ENCODE measurements at places on chromosomes 2 and 18.

DNA sequence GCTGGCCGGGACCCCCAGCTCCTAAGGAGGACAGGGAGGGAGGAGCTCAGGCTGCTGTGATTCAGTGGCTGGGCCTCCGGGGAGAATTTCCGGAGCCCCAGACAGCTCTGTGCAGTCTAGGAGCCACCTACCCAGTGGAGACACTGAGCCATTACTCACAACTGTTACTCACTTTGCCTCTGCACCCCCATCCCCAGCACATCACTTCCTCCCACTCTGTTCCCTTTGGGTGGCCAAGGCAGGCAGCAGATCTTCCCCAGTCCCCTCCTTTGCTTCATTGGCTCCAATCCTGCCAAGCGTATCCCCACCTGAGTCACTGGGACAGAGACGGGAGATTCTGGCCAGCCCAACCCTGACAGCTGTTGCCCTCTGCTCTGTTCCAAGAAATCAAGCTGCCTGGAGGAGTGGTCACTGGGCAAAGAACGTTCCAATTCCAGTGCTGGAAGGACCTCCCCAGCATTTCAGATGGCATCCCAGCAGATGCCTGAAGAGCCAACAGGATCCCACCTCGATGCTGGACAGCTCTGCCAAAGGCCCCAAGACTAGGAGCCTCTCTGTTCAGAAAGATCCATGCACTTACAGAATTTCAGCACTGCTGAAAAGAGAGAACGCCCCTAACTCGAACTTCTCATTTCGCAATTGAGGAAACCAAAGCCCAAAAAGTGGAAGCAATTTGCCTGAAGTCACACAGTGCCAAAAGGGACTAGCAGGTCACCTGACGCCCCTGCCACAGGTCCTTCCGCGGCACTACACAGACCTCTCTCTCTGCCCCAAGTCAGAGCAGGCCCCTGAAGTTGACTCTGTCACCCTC, 68.3 kb downstream of the TNS1 start:
- no peak for DNase-seq

- no peak for DNase-seq
These were observed 12.7 kb upstream of the ARHGEF4 start for GRCh38 chr2:130823886-130824491.

GRCh38 chr2:218858138-218858445, 1.5 kb upstream of the WNT6 start:
- DNase-seq = no peak

GRCh38 chr2:1655461-1655860, 88.9 kb downstream of the PXDN start:
- no peak for DNase-seq

DNA sequence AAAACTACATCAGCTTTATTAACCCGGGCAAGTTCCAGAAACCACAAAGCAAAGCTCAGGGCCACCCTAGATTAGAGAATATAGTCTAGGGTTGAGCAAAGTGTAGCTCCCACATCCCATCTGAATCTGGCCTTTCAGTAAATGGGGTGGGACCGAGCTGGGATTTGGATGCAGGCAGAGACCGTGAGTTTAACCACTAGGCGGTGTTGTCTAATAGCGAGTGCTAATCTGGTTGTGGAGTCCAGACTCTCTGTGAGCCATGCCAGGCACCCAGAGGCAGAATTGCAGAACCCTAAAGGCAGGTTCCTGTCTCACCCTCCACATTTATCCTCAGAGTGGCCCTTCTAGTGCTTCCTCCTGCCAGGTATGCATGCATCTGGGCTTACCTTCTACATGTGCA, 435.9 kb downstream of the TSN start:
- no peak for DNase-seq

DNA sequence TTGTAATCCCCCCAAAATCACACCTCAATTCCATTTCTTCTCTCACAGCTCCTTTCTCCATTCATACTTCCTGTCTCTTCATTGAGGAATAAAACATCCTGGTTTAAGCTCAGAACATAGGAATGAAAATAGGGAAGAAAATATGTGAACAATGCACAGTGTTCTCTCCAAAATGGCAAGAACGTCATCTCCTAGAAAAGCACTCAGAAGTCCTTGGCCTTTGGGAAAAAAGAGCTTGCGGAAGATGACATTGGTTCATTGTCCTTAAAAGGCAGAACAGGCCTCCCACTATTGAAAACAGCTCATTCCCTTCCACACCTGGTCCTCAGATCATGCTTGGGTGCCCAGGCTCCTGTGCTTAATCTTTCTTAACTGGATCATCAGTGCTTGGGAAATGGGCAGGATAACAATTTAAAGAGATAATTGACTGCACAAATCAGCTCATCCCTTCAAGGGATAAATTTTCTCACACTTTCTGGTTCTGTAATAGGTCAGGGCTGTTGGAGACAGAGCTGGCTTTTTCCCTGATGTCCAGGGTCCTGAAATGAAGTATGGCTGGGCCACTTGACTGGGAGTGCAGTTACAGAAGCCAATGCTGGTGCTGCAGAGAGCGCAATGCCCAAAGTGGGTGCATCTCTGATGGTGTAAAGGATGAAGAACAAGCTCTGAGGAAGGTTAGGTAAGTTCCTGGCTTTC, 69.2 kb downstream of the MARCHF4 start:
- DNase-seq = no peak

DNA sequence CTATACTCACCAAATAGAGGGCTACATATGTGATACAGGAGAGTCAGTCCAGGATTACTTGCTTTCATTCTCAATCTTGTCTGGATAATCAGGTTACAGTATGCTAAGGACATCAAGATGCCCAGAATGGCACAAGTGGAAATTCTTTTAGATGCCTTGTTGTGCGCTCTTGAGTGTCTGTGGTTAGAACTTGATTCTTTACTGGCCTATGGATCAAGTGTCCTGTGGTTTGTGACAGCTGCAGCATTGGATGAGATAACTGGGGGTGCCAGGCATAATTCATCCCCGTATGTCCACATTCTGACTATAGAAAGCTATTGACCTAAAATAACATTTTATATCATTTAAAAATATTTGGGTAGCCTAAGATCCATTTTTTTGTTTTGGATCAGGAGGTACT, 40.1 kb downstream of the CDC42EP3 start:
- no peak for DNase-seq

DNA sequence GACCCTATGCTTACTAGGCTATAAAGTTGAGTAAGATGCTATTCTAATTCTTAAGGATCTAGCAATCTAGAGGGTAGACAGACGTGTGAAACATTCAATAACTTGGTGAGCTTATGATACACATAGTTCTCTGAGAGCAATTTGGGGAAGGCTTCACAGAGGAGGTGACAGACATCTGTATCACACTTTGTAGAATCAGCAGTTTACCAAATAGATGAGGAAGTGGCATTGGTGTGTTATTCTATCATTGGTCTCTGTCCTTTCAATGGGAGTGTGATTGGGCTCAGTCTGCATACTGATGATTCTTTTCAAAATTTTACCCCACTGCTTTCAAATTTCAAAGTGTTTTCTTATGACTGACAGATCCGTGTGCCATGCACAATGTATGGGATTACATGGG, 47.0 kb upstream of the TMEM178A start:
- no peak for DNase-seq

DNA sequence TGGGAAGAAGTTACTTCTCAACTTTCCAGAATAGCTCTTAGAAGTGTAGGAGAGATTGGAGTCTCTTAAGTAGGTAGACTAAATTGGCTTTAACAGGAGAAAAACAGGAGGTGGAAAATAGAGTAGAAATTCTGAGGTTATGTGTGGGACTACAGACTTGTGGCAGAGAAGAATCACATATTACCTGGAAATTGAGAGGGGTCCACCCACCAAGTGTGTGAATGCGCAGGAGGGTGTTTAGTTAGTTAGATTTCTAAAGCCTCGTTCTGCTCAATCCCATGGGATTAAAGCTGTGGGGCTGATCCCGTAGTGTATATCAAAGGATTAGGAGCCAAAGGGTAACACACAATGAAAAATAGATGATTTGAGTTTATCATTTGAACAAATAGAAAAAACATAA, 319.1 kb downstream of the TRIB2 start:
- no peak for DNase-seq

GRCh38 chr2:202871300-202872141, at the start of gene ICA1L:
Gene ICA1L, minus strand, starts transcription at chr2:202871766. Its CDS starts 42,757 bp downstream, at chr2:202829009.
- peak; percentile 61 for DNase-seq

DNA sequence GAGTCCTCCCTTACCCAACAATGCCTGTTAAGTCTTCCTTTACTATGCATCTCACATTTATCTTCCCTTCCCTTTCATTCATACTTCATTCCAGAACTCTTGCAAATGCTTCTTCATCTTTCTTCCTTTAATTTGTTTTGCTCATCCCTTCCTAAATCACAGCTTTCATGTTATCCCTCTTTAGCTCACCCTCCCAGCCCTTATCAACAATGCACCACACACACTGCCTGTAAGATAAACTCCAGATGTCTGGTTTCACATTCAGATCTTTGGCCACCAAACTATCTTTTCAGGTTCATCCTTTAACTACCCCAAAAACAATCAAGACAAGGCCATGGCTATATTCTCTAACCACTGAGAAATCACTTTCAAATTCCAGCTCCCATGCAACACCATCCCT, 3.4 kb downstream of the CCDC93 start:
- no peak for DNase-seq

DNA sequence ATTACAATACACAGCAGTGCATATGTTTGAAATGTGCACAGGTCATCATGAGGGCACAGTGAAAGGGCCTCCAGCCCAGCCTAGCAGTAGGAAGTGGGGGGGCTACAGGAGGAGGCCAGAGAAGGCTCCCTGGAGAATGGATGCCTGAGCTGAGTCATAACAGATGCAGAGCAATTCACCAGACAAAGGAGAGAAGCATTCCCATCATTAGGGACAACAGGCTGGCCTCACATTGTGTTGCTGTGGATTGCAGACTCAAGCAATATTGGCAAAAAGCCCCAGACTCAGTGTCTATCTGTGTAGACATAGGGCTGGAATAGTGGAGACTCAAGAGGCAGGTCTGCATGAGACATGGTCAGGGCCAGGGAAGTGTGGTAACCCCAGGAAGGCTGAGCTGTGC, 329.9 kb downstream of the DLGAP1 start:
- DNase-seq = no peak

GRCh38 chr2:16584824-16585540, 80.7 kb downstream of the CYRIA start:
- no peak for DNase-seq

DNA sequence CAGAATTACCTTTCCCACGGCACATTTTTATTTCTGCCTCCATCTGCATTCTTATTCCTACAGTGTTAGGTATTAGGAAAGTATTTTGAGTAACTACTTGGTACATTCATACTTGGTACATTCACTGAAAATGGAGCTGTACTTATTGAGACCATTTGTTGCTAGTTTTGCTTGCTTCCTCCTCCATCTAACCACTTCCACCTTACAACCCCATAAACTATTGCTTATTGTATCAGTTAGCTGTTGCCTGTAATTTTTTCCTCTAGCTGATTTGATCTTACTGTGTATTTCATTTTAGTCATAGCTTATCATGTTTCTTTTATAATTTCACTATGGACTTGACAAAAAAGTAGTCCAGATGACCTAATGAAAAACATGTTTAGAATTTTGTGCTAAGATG, 50.7 kb downstream of the AFTPH start:
- no peak for DNase-seq

DNA sequence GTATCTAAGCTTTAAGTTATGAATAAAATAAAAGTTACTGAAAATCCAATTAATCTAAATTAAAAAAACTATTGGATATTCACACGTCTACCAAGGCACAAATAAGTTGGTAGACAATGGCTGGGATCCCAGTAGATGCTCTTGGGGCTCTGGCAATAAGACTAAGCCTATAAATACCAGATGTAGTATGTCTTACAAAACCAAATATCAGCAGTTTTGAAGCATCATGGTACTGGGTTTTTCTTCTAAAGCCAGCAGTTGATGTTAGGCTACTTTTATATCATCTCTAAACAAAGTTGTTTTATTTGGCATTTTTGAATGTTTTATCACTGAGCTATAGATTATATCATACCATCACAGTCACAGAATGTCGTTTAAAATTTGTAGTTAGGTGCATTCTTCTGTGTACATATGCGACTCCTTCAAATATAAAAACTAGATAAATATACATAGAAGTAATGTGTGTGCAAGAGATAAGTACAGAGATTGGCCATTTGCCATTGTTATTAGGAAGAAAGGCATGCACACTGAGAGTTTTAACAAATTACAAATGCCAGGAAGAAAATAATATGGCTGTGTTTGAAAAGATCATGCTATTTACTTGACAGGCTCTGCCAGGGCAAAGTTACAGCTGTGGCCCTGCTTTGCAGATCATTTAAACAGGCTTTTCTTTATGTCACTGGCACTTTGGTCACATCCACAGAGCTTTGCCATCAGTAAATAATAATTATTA, 21.6 kb upstream of the TMEM17 start:
- no peak for DNase-seq

DNA sequence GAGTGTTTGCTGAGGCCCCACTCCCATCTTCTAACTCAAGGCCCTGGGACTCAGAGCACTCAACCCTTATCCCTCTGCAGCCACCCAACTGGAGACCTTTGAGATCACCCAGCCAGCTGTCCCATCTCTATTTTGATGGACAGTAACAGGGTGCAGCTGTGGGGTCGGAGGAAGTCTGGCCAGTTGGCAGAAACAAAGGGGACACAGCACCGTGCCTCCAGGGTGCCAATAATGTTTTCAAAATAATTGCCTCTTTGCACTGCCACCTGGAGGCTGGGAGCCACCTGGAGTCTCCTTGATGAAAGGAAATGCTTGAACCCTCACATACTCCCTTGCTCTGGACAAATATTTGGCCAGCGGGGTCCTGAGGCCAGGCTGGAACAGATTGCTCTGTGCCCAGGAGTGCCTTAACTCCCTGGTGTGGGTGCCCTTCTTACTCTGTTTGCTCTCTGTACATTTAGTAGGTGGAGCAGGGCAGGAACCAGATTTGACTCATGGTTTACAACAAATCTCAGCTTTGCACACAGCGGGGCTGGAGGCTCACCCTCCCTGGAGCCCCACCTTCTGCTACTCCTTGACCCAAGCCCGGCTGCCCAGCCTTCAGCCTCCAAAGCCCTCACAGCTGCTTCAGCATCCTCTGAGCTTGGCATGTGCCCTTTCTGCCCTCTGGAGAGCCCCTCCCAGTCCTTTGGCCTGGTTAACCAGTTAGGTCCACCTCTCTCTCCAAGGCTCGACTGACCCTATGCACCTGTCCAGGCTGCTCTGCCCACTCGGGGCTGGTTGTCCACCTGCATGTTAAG, 17.2 kb downstream of the MAL start:
- DNase-seq = no peak

DNA sequence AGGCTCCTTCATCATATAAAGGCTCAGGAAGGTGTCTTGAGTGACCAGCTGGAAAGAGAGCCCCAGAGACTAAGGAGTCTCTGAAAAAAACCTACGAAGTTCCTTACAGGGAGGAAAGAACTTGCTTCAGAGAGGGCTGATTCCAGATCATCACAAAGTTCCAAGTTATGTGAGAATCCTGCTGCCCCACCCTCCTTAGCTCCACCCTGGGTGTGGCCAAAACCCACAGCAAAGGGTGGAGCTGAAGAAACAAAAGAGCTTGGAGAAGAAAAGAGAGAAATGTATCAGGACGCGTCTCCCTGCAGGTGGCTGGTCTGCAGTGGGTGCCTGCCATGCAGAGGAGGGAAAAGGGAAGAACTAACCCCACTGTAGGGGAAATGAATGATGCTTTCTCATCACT, 32.8 kb upstream of the ZNF396 start:
- no peak for DNase-seq

GRCh38 chr2:15446961-15447360, 114.2 kb downstream of the NBAS start:
- DNase-seq = no peak
